ENCODE measurements at places on chromosomes 7 and 10.

DNA sequence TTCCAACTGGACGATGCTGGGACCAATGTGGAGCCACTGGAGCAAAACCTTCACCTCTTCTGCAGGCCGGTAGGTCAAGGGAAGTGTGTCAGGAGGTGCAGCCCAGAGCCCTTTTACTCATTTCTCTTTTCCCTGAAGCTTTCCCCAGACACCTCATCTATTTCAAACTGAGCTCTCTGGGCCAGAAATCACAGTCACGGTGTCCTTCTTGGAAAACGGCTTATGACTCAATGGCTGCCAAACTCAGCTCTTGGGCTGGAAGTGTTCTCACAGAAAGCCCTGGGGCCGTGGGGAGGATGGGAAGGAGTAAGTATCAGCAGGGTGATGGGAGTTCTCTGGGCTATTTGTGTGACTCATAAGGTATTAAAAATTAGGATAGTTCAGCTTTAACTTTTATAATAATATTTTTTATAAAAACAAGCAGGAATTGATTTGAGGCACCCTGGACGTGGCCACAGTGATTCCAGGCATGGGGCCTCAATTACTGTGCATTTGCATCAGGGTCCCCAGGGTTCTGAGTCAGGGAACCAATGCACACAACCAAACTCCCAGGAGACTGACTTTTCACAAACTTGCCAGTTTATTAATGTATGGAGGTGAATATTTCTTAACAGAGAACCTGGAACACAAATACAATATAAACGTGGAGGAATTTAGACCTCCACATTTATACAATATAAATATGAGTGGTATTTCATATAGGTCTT lies 187.4 kb upstream of the TMEM72 start:
- no peak for DNase-seq

DNA sequence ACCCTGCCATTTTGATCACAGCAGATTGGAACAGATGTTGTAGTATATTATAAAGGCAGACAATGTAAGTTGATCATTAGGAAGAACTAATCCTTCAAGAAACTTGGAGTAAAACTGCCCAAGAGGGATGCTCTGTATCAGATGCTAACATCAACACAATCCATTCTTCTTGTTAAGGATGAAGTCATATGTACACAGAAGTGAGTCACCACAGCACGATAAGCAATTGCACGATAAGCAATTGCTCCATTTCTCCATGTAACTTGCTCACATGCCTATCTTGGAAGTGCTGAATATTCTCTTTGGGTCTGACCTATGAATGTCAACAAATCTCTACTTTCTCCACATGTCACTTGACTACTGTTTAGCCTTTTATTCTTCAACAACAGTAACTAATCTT lies 41.5 kb upstream of the DMTF1 start:
- no peak for DNase-seq

DNA sequence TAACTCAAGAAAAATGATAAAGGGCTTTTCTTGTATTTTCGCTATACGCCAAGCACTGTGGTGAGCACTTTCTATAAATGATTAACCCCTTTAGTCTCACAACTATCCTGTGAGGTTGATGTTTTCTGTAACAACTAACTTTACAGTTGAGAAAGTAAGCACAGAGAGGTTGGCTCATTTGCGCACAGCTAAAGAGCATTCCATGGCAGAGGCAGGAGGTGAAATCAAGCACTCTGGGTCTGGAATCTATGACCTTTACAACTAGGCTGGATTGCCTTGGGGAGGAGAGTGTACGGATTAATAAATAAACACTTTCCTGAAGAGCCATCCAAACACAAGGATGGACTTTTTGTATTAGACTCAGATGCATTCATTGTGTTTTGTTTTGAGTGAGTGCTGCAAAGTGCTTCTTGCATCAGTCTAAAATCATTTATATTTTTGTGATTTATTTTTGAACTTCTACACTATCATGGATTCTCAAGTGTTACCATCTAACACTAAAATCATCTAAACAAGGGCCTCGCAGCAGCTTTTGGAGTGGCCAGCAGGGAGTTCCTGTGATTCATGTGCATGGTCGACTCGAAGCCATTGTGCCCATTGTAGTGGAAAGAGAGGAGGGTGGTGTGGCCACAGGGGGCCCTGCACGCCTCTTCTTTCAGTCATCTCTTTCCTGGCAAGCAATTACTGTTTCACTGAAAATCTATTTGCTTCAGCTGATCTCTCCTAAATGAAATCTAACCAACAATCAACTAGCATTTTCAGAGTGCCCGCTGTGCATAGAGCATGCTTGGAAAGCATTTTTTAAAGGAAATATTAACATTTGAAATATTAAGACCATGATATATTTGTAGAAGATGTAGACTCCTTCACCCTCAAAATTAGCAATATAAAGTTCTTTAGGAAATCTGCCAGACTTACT lies 633.4 kb upstream of the COBL start:
- no peak for DNase-seq

DNA sequence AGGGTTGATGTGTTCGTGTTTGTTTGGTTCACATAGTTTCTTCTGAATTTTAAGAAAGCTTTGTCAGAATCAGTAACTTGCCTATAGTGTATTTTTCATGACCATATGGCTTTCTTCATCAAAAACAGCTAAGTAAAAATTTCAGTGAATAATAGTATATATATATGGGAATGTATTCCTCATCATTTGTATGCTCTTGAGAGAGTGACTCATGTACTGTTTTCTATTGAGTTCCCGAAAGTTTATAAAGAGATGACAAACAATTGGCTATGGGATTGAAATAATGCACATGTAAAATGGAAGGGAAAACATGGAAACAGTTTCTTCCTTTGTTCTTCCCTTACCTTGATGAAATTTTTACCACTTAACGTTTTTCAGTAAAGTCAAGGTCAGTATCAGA lies 56.4 kb downstream of the KAT6B start:
- no peak for DNase-seq

DNA sequence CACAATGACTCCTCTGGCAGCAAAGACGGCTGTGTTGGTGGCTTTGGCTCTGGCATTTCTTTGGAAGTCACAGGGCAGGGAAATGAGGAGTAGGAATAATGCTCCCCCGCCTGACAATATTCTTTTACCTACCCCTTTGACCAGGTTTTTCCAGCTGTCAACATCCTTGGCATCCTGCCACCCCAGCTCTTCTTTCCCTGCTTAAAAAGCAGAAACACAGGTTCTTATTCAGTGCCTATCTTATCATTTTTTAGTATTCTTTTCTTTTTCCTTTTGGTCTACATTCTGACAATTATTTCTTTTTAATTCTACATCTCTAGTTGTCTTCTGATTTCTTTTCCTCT lies 97.7 kb downstream of the CREB5 start:
- DNase-seq, result no peak

Measured in posterior cingulate gyrus (tissue), 11 donors.